ENCODE measurements at places on chromosomes 2 and 18.
A peak's percentile ranks its signal among the peaks of the same experiment; 100 is the strongest.

- no peak for DNase-seq
Measured at GRCh38 chr2:62857139-62857931, 151.8 kb downstream of the EHBP1 start.

DNA sequence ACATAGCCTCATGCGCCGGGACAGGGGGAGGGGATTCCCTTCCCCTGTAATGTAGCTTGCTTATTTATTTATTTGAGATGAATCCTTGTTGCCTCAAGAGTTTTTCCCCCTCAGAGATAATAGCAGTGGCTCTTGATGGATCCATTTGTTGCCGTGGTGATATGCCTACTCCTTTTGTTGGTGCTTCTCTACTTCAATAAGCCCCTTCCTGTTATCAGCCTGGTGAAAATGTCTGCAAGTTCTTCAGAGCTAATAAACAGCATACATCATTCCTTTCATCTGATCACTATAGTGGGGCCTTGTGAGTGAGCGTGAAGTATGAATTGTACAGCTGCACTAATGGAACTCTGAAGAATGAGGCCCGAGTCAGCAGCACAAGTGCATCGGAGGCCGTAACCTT, 19.4 kb downstream of the FZD5 start:
- no peak for DNase-seq

DNA sequence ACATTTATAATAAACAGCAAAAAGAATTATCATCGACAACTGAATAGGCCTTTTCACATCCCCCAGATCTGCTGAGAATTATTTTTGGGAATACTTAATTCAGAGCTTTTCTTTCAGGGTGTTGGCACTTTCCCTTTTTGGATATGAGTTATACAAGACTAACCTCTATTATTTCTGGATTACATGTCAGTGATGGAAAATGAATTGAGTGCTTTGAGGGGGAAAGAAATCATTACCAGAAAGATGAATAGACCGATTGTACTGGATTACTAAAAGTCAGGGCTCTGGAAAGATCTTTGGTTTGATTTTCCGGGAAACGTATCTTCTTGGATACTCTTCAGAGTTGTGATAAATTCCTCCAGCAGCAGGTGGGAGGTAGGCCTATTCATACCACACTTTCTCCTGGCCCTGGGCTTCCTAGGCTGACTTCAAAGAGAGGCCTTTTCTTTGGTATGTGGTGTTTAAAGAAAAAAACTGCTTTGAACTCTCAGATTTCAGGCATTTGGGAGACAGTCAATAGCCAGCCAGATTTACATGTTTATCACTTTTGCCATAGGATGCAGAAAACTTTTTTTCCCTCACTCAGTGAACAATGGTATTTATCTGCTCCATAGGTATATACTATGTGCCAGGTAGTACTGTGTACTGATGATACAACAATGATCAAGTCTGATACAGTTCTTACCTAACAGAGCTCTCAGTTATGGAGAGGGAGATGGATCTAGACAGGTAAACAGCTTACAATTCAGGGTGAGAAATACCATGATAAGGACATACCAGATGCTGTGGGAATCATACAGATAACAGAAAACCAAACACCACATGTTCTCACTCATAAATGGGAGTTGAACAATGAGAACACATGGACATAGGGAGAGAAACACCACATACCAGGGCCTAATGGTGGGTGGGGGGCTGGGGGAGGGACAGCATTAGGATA, 63.3 kb upstream of the ACTR3 start:
- no peak for DNase-seq

- DNase-seq = no peak
Measured at GRCh38 chr2:16180631-16181030, 240.3 kb downstream of the MYCN start.

GRCh38 chr2:163877316-163877715, 141.5 kb upstream of the FIGN start:
- no peak for DNase-seq

DNA sequence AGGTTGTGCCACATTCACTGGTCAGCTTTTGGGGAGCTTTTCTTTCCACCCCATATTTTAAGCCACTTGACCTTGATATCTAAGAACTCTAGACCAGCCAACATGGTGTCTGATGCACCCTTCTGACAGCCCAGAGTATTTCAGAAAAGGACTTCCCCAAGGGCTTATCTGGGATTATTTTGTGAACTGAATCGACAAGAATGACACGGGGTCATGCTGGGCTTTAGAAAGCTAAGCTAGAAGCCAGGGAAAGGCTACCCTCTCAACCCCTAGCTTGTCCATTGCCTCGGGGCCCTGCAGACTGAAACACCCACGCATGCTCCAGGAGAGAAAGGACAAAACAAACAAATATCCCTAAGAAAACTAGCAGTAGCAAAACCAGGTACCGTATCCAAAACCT, 16.0 kb downstream of the SLC4A5 start:
- no peak for DNase-seq

GRCh38 chr2:207363761-207364290, 165.9 kb upstream of the CREB1 start:
- DNase-seq = no peak

DNA sequence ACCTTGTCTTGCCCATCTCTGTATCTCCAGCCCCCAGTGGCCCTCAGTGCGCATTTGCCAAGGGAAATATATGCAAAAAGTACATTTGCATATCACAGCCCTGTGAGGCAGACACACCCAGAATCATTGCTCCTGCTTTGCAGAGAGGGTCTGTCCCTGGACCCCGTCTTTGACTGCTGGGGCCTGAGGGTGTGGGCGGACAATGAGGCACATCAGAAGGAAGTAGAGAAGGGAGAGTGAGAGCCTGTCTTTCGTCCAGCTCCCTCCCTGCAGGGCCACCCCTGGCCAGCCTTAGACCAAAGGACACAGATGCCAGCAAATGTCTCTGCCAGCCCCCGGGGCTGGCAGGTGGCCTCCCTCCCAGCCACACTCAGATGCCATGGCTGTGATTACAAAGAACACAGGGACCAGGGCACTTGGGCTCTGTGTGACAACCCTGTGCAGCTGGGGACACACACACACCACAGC, 516.2 kb upstream of the MYT1L start:
- no peak for DNase-seq

- DNase-seq = peak; percentile 63
Measured at GRCh38 chr2:98518101-98518500, 73.4 kb downstream of the INPP4A start.

DNA sequence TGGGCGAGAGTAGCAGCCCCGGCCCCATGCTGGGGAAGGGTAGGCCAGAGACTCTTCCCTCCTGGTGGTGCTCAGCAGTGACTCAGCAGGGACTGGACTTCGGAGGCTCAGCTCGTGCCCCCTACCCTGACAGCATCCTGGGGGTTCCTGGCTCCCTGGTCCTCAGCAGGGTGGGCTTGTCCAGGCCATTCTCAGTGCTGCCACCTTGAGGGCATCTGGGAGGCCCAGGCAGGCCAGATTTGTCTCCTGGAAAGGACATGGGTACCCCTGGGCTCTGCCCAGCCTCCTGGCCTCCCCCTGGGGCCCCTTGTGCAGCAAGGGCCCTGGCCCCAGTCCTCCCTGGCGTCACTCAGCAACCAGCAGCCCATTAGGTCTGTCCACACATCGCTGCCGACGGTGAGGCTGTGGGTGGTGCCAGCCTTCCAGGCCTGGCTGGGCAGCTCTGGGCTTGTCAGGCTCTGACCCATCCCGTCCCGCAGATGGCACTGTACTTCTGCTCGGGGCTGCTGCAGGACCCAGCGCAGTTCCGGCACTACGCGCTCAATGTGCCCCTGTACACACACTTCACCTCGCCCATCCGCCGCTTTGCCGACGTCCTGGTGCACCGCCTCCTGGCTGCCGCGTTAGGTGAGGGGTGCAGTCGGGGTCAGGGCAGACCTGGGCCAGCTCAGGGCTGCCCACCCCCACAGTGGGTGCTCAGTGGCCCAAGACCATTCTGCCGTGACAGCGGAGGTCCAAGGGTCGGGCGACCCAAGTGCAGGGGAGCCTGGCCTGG, 45.0 kb upstream of the ALPP start:
- DNase-seq = no peak

GRCh38 chr2:240368781-240369331, 66.6 kb upstream of the GPC1 start:
- no peak for DNase-seq

GRCh38 chr2:2806711-2807110, 475.6 kb upstream of the MYT1L start:
- DNase-seq = no peak

GRCh38 chr18:10057894-10058791, 144.3 kb downstream of the VAPA start:
- no peak for DNase-seq

DNA sequence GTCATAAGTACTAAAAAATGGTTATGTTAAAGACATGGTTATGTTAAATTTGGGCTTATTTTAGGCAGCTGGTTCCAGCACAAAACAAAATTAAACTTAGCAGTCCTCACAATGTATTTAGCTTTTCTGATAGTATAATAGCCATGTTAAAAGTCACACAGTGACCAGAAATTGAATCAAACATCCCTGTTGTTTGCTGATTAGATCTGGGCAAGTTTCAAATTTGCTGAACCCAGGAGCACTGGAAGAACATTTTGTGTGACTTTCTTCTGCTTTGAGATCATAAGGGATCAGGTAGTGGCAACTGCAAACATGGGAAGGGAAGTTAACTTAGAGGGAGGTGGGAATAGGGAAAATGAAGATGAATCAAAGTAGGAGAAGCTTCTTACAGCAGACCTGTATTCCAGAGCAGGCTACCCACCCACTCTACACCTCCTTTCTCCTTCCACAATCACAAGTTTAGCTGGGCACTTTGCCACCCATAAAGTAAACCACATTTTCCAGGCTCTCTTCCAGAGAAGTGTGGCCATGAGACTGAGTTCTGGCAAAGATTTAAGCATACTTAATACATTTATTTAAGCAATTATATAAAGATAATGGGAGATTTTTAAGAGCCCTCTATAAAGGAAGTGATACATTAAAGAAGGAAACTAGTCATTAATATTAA, 616.1 kb upstream of the LRATD1 start:
- DNase-seq = no peak

DNA sequence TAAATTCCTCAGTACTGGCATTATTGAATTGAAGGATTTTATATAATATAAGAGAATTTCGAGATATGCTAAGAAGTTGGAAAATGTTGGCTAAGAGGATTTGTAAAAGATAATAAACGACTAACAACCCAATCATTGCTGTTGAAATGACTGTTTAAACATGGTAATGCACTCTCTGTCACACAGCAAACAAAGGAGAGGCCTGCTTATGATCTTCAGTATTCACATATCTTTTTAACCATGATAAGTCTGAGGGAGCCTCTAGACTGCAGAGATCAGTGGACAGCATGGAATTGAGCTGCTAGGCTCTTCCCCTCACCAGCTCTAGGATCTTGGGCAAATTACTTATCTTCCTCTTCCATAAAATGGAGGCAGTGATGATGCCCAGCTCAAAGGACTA, 2.7 kb downstream of the KCTD18 start:
- DNase-seq = no peak

DNA sequence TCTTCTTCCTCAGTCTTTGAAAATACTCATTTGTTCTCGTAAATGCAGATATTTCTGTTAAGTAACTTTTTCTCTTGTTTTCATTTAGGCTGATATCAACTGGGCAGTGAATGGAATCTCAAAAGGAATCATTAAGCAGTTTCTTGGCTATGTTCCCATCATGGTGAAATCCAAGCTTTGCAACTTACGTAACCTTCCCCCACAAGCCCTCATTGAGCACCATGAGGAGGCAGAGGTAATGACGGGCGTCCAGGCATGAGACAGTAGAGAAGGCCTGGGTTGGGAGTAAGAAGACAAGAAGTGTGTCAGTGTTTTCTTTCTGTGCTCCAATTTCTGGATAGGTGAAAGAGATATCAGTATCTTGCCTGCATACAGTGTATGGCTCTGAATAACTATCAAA, 5.1 kb downstream of the POLR1B start:
- no peak for DNase-seq

GRCh38 chr2:236343400-236344161, 79.4 kb upstream of the ASB18 start:
- peak; percentile 49 for DNase-seq

GRCh38 chr2:216922175-216922780, 62.4 kb upstream of the TNP1 start:
- no peak for DNase-seq

- DNase-seq = no peak
Measured at GRCh38 chr2:223999862-224000261, 39.2 kb downstream of the SERPINE2 start.

GRCh38 chr2:168323529-168324021, 76.2 kb upstream of the STK39 start:
- no peak for DNase-seq

DNA sequence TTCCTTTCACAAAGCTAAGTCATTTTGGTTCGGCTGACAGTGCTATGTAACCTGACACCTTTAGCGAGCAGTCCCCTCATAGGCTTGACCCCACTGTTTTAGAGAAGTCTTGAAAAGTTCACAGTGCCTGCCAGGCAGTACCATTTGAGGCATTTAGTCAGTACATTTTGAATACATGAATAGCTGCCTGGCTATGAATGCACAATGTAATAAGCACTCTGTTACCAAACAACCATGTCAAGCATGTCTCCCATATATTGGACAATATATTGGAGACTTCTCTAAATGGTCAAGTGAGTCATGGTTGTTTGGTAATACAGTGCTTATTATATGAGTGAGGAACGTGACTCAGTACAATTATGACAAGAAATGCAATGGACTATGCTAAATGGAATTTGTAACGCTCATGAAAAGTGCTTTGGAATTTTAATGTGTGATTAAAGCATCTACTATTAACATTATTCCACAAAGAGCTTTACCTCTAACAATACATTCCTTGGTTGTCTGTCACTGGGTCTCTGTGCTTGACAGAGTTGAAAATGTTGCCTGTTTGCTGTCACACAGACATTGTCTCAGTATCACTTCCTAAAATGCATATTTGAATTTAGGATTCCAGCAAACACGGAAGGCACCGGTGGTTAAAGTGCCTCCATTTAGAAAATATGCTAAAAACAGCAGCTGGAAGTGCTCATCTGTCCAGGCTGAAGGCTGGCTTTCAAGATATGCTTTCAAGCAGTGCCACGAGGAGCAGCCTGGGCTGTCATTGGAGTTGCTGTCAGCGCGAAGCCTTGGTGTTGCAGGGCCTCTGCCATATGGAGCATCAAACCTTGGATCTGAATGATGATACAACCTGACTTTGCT, 458.6 kb downstream of the FBXO15 start:
- no peak for DNase-seq

- peak; percentile 46 for DNase-seq
Measured at GRCh38 chr2:196750977-196751631, 48.4 kb downstream of the GTF3C3 start.

GRCh38 chr2:236195726-236196125, 27.5 kb upstream of the GBX2 start:
- no peak for DNase-seq

GRCh38 chr2:1808981-1809422, 64.7 kb upstream of the PXDN start:
- DNase-seq = no peak

GRCh38 chr2:55140316-55141219, 90.3 kb upstream of the RTN4 start:
- DNase-seq = no peak

Measured in CD4-positive, alpha-beta T cell treated with Interleukin-1 beta for 1 hour (primary cell).